Immature natural killer cell (primary cell): ENCODE measurements at places on chromosomes 1 and 21. TPM values are rescaled to one million over a fixed set of nuclear protein-coding genes. Genes with fewer than 3 reads are reported as not detected.

Gene SPRR2G
- not detected for polyA plus RNA-seq

Gene PIP5K1A
- polyA plus RNA-seq: 20.1 TPM

Gene CELA3A
- polyA plus RNA-seq: not detected

Gene MGST3
- polyA plus RNA-seq: 81.6 TPM

Gene PLPPR4
- not detected for polyA plus RNA-seq

Gene FAM72B
- not detected for polyA plus RNA-seq

Gene HSPA6
- polyA plus RNA-seq: 0.61 TPM

Gene LY9
- 46.1 TPM for polyA plus RNA-seq

Gene TEX38
- not detected for polyA plus RNA-seq

Gene RSRP1
- polyA plus RNA-seq: 33.4 TPM

Gene SPRR2E
- not detected for polyA plus RNA-seq

Gene CFAP107
- polyA plus RNA-seq: not detected

Gene SLC44A3
- polyA plus RNA-seq: not detected

Gene SMPDL3B
- 0.71 TPM for polyA plus RNA-seq

Gene DIO1
- polyA plus RNA-seq: 0.11 TPM

Gene ZBTB18
- 0.72 TPM for polyA plus RNA-seq

Gene IGSF3
- not detected for polyA plus RNA-seq

Gene AUNIP
- 0.37 TPM for polyA plus RNA-seq

Gene PTPRU
- not detected for polyA plus RNA-seq

Gene AMY1B
- not detected for polyA plus RNA-seq

Gene YRDC
- polyA plus RNA-seq: 44.1 TPM

Gene ZNF644
- 34.0 TPM for polyA plus RNA-seq

Gene HSD3B2
- polyA plus RNA-seq: not detected

Gene WDR64
- not detected for polyA plus RNA-seq

Gene EPB41
- 39.7 TPM for polyA plus RNA-seq

Gene CYP4Z1
- not detected for polyA plus RNA-seq

Gene TMEM201
- polyA plus RNA-seq: 2.3 TPM

Gene HLX
- polyA plus RNA-seq: 0.09 TPM

Gene SLC1A7
- 6.4 TPM for polyA plus RNA-seq

Gene KPRP
- not detected for polyA plus RNA-seq

Gene HRNR
- polyA plus RNA-seq: not detected

Gene DNALI1
- polyA plus RNA-seq: not detected

Gene USP48
- 26.3 TPM for polyA plus RNA-seq
